Liver (tissue), 10 donors: ENCODE measurements at places on chromosomes 7 and 10. TPM values are rescaled to one million over a fixed set of nuclear protein-coding genes. Genes with fewer than 3 reads are reported as not detected.

CNPY1 gene
- total RNA-seq: not detected

AFAP1L2 gene
- 1.8 TPM for total RNA-seq

DNMBP gene
- total RNA-seq: 12.6 TPM

GSTO2 gene
- 4.6 TPM for total RNA-seq

ADRA2A gene
- 0.50 TPM for total RNA-seq

CCAR1 gene
- total RNA-seq: 19.2 TPM

GHRHR gene
- total RNA-seq: 0.50 TPM

CTNNA3 gene
- 1.4 TPM for total RNA-seq

TMEM273 gene
- 3.3 TPM for total RNA-seq

LIPM gene
- total RNA-seq: not detected

DNA sequence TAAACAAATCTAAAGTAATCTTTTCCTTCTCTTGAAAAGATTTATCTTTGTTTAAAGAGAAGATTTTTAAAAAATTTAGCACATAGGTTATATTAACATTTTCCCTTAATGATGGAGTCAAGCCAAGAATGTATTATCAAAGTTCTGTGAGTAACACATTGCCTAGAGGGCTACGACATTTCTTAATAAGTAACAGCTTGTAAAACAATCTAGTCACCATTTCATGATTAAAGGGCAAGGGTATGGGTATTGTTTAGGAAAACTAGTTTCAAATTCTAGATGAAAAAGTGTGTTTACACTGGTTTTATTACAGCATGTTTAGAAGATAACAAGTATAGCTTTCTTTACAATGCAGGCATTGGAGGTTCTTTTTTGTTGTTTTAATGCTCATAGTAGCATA, 28.6 kb upstream of the LAMB4 start:
- DNase-seq: no peak

DNA sequence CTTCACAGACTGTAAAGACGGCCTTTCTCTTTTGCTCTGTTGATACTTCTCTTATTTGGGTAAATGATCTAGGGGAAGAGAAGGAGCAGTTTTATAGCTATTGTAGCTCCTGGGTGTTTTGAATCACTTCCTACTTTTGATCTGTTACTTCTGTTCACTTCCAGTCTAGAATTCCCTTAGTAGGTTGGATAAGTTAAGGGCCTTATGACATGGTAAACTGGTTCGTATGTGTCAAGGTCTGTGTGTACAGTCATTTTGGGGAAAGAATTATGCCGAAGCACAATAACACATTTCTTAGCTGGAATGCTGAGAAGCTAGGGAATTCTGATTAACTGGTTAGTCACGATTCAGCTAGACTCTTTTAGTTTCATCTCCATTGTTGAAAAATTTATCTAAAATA, 8.1 kb downstream of the DENND10 start:
- no peak for DNase-seq

DNA sequence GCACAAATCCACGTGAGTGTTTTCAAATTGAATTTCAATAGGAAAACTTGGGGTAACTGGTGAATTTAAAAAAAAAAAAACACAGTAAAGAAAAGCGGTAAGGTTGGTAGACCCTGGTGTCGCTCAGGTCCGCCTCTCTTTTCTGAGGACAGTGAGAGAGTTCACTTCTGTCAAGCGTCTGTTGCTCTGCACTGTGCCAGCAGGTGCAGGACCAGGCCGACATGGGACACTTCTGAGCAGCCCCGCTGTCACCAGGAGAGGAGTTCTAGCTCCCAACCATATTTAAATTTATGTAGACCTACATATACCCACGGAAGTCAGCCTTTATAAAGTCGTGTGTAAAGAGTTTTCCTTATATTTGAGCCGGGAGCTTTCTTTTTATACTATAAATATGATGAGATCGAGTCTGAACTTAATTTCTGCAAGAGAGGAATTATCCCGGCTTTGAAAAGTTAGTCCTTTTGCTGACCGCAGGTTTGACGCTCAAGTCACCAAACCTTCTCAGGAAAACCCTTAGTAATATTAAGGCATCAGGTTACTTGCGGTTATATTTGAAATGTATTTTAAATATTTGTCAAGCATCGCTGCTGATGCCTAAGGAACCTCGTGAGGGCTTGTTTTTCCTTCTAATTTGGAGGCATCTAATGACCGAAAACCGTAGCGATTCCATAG, 531 bp downstream of the IKZF1 start:
- peak; percentile 63 for DNase-seq

GRCh38 chr7:106538638-106539037, 122.3 kb downstream of the CCDC71L start:
- no peak for DNase-seq

- no peak for DNase-seq
Observed at GRCh38 chr7:155864991-155865690, 52.9 kb upstream of the SHH start.

DNA sequence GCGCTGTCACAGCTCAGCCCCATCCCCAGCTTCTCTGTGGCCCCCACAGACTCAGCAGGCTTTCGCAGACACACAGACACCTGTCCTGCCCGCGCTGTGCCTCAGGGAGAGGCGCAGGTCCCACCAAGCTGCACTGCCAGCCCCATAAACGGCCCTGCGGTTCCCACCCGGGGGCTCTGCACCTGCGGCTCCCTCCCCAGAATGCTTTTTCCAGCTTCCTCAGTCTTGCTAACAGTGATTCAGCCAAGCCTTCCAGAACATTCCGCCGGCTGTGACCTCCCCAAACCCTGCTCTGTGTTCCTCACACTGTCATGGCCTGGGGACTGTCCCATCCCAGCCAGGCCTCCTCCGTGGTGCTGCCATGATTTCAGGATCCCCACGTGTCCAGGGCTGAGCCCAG, 27.8 kb upstream of the TNRC18 start:
- DNase-seq: no peak

DNA sequence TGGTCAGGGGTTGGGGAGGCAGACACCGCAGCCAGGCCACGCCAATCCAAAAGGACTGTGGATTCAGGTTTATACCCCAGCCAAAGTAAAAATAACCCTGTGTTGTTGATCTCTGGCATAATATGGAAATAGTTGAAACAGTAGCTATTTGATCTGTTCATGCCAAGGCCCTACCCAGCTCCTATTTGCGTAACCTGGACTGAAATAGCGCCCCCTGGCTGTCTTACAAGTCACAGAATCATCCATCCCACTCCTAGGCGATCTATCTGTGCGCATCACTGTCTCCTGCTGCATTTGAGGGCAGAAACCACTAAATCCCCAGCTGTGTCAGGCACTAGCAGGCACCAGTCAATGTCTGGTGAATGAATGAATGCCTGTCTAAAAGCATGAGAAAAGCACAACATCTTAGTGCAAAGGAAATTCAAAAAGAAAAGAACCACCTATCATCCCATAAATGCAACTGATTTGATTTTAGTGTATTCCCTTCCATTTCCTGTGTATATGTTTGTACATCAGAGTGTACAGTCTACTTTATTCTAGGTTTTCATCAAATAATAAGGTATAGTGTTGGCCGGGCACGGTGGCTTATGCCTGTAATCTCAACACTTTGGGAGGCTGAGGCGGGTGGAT, 160.0 kb downstream of the SLIT1 start:
- DNase-seq: peak; percentile 64

DNA sequence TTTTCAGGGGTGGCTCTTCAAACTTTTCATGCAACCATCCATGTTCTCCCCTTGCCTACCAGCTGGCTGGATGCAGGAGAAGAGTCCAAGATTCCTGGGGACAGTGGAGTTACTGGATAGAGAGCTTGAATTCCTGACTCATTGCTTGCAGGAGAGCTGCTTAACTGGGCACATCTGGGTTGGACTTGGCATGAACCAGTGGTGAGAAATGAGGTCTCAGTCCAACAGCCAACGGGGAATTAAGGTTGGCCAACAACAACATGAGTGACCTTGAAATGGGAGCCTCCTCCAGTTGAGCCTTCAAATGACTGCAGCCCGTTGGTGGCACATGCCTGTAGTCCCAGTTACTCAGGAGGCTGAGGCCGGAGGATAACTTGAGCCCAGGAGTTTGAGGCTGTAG, 58.1 kb upstream of the OPN4 start:
- DNase-seq: no peak

GRCh38 chr7:1956611-1957470, 275.9 kb downstream of the MAD1L1 start:
- no peak for DNase-seq

GRCh38 chr7:158549616-158550393, 37.8 kb downstream of the PTPRN2 start:
- DNase-seq: no peak

- no peak for DNase-seq
Observed at GRCh38 chr7:132225216-132226030, 350.8 kb downstream of the PLXNA4 start.

- no peak for DNase-seq
Observed at GRCh38 chr10:33139181-33139646, 181.2 kb upstream of the ITGB1 start.

DNA sequence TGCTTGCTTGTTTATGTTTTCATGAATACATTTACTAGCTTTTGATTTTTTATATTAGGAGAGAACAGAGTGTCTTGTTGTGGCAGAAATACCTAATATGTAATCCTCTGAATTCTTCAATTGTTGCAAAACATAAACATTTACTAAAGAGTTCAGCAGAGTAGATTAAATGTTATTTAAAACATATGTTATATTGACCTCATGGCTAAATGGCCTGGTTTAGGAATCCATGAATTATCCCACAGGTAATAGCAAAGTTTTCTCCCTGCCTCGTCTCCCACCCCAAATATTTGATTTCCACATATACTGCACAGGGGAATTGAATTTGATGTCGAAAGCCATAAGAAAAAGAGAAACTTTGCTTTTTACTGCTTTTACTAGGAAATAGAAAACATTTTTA, 111.8 kb downstream of the ADK start:
- DNase-seq: no peak

DNA sequence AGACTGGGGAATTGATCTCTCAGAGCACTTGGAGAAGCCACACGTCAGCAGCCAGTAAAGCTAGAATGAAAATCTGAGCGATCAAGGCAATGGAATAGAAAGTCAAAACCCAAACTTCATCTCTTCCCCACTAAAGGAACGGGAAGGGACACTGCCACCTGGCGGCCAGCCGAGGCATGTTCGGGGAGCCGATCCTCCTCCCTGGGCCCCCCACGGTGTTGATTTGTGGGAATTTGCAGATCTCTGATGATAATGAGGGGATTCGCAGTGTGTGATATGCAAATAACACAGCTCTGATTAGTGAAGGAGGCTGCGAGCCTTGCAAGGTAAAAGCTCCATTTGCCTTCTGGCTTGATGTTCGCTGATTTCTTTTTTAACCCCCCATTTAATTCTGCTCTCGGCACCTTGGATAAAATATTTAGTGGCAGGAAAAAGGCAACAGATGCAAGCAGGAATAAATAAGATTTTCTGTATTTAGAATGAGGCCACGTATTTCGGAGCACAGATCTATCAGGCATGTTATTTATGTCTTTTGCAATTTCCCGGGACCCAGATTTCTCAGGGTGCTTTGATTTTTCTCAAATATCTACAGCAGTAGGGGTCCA, 258.6 kb downstream of the PAXIP1 start:
- DNase-seq: peak; percentile 49

GRCh38 chr10:93715345-93715744, 13.0 kb upstream of the FRA10AC1 start:
- DNase-seq: no peak

GRCh38 chr7:145644426-145645134, 472.0 kb upstream of the CNTNAP2 start:
- DNase-seq: no peak

- no peak for DNase-seq
Observed at GRCh38 chr7:140333223-140333622, 65.1 kb downstream of the SLC37A3 start.

- DNase-seq: no peak
Observed at GRCh38 chr10:3734111-3734510, 50.9 kb downstream of the KLF6 start.

- no peak for DNase-seq
Observed at GRCh38 chr10:86203162-86203905, 163.3 kb downstream of the GRID1 start.

GRCh38 chr10:58372607-58373441, 12.4 kb upstream of the TFAM start:
- DNase-seq: no peak

DNA sequence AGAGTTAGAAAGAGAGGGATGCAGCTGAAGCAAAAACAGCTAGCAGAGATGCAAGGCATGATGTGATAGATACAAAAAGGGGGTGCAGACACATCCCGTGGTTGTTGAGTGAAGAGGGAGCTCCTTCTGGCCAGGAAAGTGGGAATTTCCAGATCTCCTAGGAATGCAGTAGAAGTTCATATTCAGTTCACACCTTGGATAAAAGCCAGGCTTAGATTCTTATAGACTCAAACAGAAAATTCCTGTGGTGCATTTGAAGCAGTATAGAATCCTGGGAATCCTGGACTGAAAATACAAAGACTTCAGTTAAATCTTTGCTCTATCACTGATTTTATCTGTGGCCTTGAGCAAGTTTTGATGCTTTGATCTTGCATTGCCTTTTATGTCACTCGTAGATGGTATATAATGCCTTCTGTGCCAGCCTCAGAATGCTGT, 33.9 kb downstream of the SGPL1 start:
- no peak for DNase-seq

- DNase-seq: no peak
Observed at GRCh38 chr10:126476246-126476645, 88.0 kb upstream of the ADAM12 start.
